Frontal cortex (tissue), 4 donors: ENCODE measurements at places on chromosomes 7 and 10.

DNA sequence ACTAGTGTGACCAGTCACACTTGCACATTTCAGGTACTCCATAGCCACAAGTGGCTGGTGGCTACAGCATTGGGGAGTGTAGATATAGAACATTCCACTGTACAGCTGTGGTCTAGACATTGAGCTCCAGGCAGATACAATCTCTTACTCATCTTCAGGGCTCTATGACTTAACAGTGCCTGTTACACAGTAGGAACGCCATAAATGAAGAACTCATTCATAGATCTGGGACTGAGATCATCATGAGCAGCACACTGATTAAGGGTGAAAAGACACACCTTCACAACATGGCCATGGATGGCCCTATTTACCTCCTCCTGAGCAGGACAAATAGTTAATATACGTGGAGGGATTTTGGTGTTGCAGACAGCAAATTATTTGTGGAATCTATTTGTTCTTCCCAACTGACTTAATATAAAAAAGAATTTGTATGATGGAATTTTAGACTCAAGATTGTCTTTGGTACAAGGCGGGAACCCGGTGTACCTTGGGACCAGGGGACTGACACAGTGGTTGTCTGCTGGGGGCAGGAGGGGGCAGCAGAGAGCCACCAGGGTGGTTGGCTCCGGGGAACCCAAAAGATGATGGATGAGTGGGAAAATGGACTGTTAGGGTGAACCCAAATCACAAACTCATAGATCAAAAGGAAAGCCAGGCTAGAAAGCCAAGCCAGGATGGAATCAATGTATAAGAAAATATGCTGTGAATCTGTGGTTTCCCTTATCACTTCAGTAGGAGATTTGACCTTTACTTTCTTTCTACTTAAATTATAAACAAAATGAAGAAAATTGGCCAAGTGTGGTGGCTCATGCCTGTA is 24.3 kb upstream of the CPA2 start:
- DNase-seq, result no peak

GRCh38 chr10:80519936-80520650 is 17.6 kb upstream of the SH2D4B start:
- no peak for DNase-seq

GRCh38 chr7:63925262-63925625 is 73.4 kb upstream of the ZNF722 start:
- DNase-seq, result no peak

- no peak for DNase-seq
These were observed 57.5 kb upstream of the CHCHD3 start for GRCh38 chr7:133139350-133139749.

GRCh38 chr7:30679664-30680063 is 2.6 kb downstream of the CRHR2 start:
- DNase-seq, result no peak

DNA sequence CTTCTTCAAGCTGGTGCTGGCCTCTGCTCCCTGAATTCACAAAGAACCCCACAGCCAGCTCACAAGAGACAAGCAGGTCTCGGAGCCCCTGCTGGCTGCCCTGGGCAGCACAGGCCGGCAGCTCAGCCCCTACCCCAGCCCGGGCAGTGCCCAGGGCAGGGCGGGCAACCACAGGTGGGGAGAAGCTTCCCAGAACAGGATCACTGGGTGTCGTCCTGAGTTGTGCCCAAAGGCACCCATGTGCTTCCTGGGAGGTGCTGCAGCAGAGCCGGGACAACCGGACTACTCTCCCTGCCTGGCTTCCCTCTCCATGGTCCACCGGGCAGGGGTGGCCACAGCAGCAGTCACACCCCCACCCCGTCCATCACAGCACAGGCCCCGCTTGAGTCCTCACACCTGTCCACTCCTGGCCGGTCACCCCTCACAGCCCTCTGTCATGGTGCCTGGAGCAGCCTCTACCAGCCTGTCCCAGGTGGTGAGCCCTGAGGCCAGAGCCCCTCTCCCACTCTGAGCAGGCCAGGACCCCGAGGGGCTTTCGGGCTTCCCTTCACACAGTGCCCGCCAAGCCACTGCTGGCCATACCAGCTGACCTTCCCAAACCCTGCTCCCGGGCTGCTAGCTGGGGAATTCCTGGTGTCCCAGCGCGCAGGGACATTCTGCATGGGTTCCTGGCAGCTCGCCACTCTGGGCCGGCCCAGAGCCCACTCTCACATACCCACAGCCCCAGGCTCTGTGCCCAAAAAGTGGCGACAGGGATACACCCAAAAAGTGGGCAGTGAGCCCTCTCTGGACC is 3.1 kb downstream of the RASGEF1A start:
- DNase-seq, result no peak

GRCh38 chr7:73431041-73431835 is 2.3 kb upstream of the FZD9 start:
- no peak for DNase-seq

DNA sequence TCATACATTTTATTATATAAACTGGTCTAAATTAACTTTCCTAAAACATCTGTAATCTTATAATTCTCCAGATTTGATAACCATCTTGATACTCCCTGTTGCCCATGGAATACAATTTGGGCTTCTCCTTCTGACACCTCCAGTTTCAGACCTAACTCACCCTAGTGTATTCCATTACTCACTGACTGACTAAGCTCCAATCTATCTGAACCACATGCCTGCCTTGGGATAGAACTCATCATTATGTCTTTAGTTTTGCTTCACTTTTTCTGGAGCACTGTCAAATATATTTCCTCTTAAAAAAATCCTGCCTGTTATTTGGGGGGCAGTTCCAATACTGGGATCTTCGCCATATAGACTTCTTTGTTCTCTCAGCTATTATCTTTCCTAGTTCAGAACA is 4.9 kb upstream of the FOXP2 start:
- no peak for DNase-seq

GRCh38 chr7:80089366-80089765 is 45.3 kb upstream of the GNAI1 start:
- DNase-seq, result no peak

DNA sequence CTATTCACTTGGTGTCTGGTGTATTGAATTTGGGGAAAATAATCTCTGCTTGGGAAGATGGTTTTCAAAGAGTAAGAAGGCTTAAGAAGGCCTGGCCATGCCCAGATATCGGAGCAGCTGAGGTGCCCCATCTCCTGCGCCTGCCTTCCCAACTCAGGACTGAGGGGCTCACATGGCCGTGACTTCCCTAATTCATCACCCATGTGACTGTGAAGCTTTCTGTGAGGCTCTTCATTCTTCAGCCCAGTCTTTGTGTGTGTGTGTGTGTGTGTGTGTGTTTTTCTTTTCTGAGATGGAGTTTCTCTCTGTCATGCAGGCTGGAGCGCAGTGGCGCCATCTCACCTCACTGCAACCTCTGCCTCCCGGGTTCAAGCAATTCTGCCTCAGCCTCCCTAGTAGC is 53.2 kb downstream of the PROSER2 start:
- DNase-seq, result no peak

GRCh38 chr10:91220954-91221675 is 652 bp downstream of the PCGF5 start:
- DNase-seq, result no peak

- no peak for DNase-seq
These were observed 5.9 kb upstream of the ANKRD7 start for GRCh38 chr7:118218413-118219156.

- DNase-seq, result no peak
These were observed 105.9 kb downstream of the PLPP4 start for GRCh38 chr10:120562956-120563355.

DNA sequence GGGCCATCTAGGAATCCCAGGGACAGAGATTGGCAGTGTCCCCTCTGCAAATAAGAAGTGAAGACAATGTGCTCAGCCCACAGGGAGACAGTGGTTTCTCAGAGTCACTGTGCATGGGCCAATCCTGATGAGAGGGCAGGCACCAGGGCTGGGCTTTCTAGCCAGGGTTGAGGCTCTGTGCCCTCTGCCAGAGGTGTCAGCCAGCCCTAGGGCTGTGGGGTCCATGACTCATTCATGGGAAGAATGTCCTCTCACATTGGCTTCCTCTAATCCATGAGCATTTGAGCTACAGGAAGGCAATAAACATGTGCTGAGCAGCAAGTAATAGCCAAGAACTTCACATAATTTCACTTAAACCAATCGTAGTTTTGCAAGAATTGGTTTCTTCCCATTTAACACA is 482.0 kb upstream of the MGMT start:
- DNase-seq, result no peak

GRCh38 chr10:78199005-78199725 is 165.5 kb downstream of the RPS24 start:
- DNase-seq, result no peak

GRCh38 chr7:106545275-106545674 is 115.7 kb downstream of the CCDC71L start:
- no peak for DNase-seq

- no peak for DNase-seq
These were observed 186.2 kb upstream of the MTPN start for GRCh38 chr7:136163340-136163801.

GRCh38 chr10:30454744-30455510 is 20.9 kb downstream of the MAP3K8 start:
- DNase-seq, result no peak

- no peak for DNase-seq
These were observed 39.0 kb upstream of the AOAH start for GRCh38 chr7:36763132-36763816.

- no peak for DNase-seq
These were observed 137.0 kb downstream of the CD36 start for GRCh38 chr7:80775482-80775881.

DNA sequence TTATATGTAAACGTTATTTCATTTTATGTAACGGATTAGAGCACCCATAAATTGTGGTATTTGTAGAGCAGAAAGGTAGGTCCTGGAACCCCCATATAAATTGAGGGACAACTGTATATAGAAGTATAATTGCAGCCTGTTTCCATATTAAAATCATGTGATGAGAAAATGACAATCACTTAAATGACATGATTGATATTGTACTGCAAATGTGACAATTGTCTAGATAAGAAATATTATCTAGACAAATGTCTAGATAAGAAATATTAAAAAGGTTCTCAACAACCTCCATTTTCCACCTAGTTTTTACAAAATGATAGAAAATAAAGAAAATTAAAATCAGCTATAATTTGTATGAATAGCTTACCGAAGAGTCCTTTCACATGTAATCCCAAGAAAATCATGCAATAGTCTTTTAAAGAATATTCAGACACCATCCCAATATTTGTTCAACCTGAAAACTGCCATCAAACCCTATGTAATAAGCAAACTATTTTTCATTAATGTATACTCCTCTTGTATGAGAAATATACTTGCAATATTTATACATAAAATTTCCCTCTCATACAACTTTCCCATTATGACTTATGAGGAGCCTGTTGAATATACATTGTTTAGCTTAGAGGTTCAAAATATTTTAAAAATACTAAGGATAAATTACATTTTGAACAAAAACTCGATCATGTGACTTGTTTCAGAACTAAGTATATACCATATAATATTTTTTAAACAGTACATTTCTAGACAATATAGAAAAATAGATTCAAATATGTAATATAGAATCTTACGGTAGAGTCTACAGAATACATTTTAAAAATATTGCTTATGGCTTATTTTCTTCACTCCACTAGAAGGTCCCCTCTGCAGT is 153.2 kb downstream of the CRPPA start:
- DNase-seq, result no peak

- DNase-seq, result no peak
These were observed 2.5 kb downstream of the ZEB1 start for GRCh38 chr10:31321396-31321941.

- DNase-seq, result no peak
These were observed 9.3 kb downstream of the LIPA start for GRCh38 chr10:89242345-89242684.

DNA sequence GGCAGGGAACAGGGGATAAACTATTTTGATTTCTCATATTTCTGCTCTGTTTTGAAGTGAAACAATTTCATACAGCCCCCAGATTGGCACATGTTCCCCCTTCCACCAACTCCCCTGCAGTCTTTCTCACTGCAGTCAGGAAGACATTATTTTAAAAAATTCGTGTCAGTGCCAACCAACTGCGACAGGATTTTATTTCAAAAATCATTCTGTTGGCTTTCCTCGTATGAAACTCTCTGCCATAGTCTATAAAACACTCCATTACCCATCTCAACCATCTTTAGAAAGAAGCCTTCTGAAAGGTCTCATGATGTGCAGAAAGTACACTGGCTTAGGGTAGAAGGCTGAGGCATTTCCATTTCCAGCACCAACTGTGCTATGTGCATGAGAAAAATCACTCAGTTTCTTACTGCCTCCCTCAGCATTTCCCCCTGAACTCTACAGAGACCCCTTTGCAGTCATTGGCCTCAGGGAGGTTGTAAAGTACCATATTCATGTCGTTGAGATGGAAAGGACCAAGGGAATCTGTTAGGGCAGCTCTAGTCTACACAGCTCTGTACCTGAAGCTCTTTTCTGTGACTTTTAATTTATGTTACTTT is 46.9 kb downstream of the STEAP1B start:
- no peak for DNase-seq

DNA sequence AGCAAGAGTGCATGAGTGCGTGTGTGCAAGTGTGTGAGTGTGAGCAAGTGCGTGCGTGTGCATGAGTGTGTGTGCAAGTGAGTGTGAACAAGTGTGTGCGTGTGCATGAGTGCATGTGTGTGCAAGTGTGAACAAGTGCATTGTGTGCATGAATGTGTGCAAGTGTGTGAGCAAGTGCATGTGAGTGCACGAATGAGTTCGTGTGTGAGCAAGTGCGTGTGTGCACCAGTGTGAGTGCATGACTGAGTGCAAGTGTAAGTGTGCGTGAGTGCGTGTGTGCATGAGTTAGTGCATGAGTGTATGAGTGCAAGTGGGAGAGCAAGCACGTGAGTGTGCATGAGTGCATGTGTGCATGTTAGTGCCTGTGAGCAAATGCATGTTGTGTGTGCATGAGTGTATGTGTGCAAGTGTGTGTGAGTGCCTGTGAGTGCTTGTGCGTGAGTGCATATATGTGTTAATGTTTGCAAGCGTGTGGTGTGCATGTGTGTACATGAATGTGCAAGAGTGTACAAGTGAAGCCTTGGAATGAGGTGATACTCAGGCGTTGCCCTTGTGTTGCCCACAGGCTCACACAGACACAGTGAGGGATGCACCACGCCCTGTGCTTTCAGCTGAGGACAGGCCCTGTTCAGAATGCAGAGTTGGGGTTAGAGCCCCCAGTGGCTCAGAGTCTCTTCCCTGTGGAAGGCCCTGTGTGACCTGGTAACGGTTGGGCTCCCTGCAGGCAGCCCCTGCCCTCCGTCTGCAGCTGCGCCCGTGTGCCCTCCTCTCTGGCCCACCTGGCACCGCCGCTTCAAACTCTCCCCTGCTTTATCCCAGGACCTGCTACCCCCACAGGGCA is 97.1 kb downstream of the NKX6-2 start:
- DNase-seq, result no peak

- no peak for DNase-seq
These were observed 215.7 kb upstream of the INHBA start for GRCh38 chr7:41918597-41918996.

DNA sequence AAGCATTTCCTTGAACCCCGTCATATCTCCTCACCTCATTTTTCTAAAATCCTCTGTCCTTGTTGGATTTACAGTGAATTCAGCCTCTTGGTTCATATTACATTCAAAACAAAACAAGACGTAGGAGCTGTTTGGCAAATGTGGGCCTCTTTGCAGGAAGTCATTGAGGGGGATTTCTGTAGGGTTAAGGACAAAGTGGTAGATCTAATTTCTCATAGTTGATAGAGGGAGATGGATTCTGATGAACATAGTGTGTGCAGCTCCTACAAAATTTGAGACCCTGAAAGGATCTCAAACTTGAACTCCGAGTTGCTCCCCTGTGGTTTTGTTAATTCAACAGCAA is 682 bp downstream of the TBXAS1 start:
- no peak for DNase-seq
